ENCODE measurements at places on chromosomes 11 and 22. TPM values are rescaled to one million over a fixed set of nuclear protein-coding genes. Genes with fewer than 3 reads are reported as not detected.

ACR gene
- total RNA-seq, result not detected

MYOD1 gene
- not detected for total RNA-seq

HEPHL1 gene
- not detected for total RNA-seq

KLHL35 gene
- 2.9 TPM for total RNA-seq

AP5B1 gene
- total RNA-seq, result 30.1 TPM

GAL gene
- 0.35 TPM for total RNA-seq

SERPING1 gene
- not detected for total RNA-seq

MAPK8IP1 gene
- 2.6 TPM for total RNA-seq

- no peak overlapping the region for H3K27ac ChIP-seq
- H3K4me3 ChIP-seq, result no peak overlapping the region
- H3K36me3 ChIP-seq, result no peaks in the 10 kb centered on the region
- no peaks in the 10 kb centered on the region for H3K27me3 ChIP-seq
- DNase-seq, result no peak
Measured at GRCh38 chr11:11813288-11813962, 28.3 kb upstream of the USP47 start.

- no peak for DNase-seq
- H3K27ac ChIP-seq, result no peak overlapping the region
- H3K27me3 ChIP-seq, result no peaks in the 10 kb centered on the region
- peaks cover 18% of the 10 kb centered on the region for H3K4me1 ChIP-seq
Measured at GRCh38 chr11:45105233-45105983, 41.0 kb upstream of the PRDM11 start.

DNA sequence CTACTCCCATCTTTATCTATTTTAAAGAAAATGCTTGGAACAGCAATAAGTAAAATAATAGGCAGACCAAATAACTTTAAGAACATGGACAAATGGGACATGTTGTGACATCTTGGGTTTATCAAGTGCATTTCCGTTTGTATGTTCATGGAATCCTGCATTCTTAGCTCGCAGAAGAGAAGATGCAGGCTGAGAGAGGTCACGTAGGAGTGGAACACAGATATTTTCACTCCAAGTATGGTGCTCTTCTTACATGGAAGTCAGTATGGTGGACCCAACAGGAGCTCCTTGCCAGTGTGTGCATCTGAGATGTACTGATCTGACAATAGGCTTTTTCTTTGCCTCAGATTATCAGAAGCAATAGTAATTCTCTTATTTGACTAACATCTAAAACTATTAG is 1.7 kb downstream of the E2F8 start:
- no peak overlapping the region for H3K27ac ChIP-seq
- H3K27me3 ChIP-seq, result peaks cover 30% of the 10 kb centered on the region
- no peak overlapping the region for H3K4me3 ChIP-seq
- H3K36me3 ChIP-seq, result no peaks in the 10 kb centered on the region
- H3K4me1 ChIP-seq, result peaks cover 20% of the 10 kb centered on the region

DNA sequence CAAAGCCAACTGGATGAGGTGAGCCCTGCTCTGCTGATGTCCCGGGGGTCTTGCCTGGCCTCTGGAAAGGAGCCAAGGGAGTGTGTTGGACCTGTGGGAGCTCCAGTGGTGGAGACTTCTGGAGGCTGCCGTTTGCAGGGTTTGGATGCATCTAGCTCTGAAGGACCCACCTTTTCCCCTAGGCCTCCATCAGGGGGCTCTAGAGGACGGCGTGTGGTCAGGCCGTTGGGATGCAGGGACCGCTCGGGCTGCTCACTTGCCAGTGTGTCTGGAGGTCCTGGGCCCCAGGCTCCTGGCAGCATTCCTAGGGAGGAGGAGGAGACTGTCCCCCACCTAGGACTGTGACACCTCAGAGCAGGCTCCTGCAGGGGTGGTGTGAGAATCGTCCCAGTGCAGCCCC is 58.3 kb downstream of the PRDM11 start:
- H3K27ac ChIP-seq, result no peak overlapping the region
- no peaks in the 10 kb centered on the region for H3K27me3 ChIP-seq
- peaks cover 6% of the 10 kb centered on the region for H3K36me3 ChIP-seq
- DNase-seq, result no peak
- H3K4me1 ChIP-seq, result no peaks in the 10 kb centered on the region
- H3K4me3 ChIP-seq, result no peak overlapping the region

DNA sequence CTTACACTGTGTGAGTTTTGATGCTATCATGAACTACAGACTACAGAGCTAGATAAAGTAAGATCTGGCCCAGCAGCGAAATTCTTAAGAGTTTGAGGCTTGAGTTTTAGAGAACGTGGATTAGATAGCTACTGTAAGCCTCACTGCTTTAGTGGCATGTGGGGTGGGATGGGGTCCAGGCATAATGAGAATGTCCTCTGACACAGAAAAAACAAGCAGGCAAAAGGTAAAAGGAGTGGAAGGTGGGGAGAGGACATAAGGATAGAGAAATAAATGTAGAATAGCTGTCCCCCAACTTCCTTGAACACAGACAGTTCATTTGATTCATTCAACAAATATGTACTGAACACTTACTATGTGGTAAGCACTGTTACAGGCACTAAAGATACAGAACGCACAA is 324.5 kb upstream of the PITPNB start:
- no peaks in the 10 kb centered on the region for H3K27me3 ChIP-seq
- no peaks in the 10 kb centered on the region for H3K36me3 ChIP-seq
- no peak for DNase-seq
- H3K27ac ChIP-seq, result no peak overlapping the region
- no peak overlapping the region for H3K4me3 ChIP-seq

DNA sequence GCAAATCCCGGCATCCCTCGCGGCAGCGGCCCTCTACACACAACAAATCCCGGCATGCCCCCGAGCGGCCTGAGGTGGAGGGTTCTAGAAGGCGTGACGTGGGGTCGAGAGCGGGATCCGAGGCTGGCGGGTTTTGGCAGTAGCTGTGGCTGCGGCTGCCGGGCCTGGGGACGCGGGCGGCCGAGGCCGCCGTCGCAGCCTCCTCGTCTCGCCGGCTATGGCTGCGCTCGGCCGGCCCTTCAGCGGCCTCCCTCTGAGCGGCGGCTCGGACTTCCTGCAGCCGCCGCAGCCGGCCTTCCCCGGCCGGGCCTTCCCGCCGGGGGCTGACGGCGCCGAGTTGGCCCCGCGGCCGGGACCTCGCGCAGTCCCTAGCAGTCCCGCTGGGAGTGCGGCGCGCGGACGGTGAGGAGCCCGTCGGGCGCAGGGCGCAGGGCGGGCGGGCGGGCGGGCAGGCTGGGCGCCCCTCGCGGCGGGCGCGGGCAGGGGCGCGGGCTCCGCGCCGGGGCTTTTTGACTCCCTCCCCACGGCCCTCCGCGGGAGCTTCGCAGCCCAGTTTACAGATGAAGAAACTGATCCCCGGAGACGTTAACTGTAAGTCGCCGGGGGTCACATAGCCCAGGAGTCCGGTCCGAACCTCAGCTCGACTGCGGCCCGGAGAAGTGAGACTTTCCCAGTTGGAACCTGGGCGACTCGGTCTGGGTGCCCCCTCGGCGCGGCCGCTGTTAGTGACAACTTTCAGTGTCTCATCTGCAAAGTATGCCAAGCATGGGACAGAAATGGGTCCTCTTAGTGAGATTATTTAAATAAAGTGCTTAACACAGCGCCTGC is at the start of gene CCDC117:
TSS of gene CCDC117 (plus strand) at position 63 of the 828 bp plus-strand sequence. CDS start at position 218, 155 bp downstream.
- H3K4me3 ChIP-seq, result peak within 1 kb of the TSS; percentile 76
- no peaks in the 10 kb centered on the region for H3K27me3 ChIP-seq
- peaks cover 17% of the 10 kb centered on the region for H3K36me3 ChIP-seq
- DNase-seq, result peak; percentile 93
- peaks cover 7% of the 10 kb centered on the region for H3K4me1 ChIP-seq

DNA sequence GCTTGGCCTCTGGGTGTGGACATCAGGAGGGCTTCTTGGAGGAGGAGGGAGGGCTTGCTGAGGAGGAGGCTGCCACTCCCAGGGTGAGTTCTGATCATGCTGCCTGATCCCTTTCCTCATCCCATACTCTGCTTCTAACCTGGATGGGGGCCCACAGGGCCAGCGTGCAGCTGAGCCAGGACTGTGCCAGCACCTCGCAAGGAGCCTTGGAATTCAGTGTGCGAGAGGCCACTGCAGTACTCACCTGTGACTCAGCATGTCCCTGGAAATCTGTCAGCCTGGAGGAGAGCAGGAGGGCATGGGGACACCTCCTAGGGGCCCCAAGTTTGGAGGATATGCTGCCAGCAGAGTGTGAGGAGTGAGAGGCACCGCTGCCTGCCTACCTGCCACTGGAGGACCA is 4.2 kb upstream of the GAB4 start:
- H3K4me3 ChIP-seq, result no peak overlapping the region
- H3K36me3 ChIP-seq, result no peaks in the 10 kb centered on the region
- H3K27me3 ChIP-seq, result peaks cover 53% of the 10 kb centered on the region

DNA sequence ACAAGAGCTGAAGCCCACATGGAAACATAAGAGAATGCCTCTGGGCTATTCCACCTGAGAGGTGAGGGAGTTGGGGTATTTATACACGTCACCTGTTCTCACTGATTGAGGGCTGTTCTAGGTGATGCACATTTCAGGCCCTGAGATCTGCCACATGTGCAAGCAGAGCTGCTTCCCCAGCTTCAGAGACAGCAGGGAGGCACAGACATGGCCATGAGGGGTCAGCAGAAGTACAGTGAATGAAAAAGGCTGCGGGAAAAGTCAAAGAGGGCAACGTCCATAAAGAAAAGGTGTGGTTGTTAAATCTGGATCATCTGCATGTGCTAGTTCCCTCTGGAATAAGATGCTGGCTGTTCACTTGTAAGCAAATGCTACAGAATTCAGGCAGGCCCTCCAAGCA is 75.4 kb downstream of the GAB4 start:
- no peaks in the 10 kb centered on the region for H3K36me3 ChIP-seq
- DNase-seq, result no peak
- no peaks in the 10 kb centered on the region for H3K4me1 ChIP-seq
- no peak overlapping the region for H3K4me3 ChIP-seq
- peaks cover 21% of the 10 kb centered on the region for H3K27me3 ChIP-seq
